ENCODE measurements at places on chromosomes 7 and 10. TPM values are rescaled to one million over a fixed set of nuclear protein-coding genes. Genes with fewer than 3 reads are reported as not detected.
A peak's percentile ranks its signal among the peaks of the same experiment; 100 is the strongest.

DNA sequence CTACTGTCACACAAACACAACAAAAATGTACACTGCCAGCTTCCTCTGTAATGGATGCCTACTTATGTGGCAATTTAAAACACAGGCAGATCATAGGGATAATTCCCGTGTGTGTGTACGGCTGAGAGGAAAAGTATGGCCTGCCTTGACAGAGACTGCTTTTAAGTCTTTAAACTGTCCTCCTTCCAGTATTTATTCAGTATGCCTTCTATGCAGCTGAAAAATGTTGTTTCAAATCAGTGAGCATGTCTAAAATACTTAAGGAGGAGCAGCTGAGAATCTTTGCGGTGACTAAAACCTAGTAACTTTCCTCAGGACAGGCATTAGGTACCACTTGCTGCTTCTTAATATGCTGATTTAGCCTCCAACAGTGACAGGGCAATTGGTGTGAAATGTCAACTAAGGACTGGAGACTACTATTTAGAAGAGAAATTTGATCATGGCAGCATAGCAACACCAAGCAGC is 126.3 kb downstream of the CACNA2D1 start:
- H3K4me3 ChIP-seq, result peak overlapping the region; percentile 48
- no peak for DNase-seq
- H3K4me1 ChIP-seq, result peaks cover 58% of the 10 kb centered on the region
- peak overlapping the region; percentile 85 for H3K27ac ChIP-seq
- no peaks in the 10 kb centered on the region for H3K36me3 ChIP-seq
- no peaks in the 10 kb centered on the region for H3K27me3 ChIP-seq

DNA sequence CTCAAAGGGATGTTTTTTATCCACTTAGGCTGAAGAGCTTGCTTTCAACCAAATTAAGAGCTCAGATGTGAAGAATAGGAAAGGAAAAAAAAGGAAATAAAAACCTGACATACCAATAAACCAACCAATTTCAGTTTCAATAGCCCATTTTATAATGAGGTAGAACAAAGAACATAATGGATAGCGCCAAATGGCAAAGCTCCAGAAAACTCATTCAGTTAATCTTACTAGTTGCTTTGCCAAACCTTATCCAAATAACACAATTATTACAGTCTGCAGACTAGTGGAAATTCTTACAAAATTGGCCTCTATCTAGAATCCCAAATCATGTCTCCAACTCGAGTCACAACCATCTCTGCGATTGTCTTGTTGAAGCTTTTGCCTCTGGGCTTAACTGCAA is 337.0 kb downstream of the CRPPA start:
- H3K4me1 ChIP-seq, result no peaks in the 10 kb centered on the region
- no peak overlapping the region for H3K27ac ChIP-seq
- H3K27me3 ChIP-seq, result no peaks in the 10 kb centered on the region
- H3K4me3 ChIP-seq, result no peak overlapping the region
- no peaks in the 10 kb centered on the region for H3K36me3 ChIP-seq

GRCh38 chr10:114686013-114686412 is 27.9 kb upstream of the ABLIM1 start:
- DNase-seq, result no peak
- peaks cover 1% of the 10 kb centered on the region for H3K27me3 ChIP-seq
- no peaks in the 10 kb centered on the region for H3K36me3 ChIP-seq
- H3K4me1 ChIP-seq, result peaks cover 24% of the 10 kb centered on the region
- H3K4me3 ChIP-seq, result no peak overlapping the region

DNA sequence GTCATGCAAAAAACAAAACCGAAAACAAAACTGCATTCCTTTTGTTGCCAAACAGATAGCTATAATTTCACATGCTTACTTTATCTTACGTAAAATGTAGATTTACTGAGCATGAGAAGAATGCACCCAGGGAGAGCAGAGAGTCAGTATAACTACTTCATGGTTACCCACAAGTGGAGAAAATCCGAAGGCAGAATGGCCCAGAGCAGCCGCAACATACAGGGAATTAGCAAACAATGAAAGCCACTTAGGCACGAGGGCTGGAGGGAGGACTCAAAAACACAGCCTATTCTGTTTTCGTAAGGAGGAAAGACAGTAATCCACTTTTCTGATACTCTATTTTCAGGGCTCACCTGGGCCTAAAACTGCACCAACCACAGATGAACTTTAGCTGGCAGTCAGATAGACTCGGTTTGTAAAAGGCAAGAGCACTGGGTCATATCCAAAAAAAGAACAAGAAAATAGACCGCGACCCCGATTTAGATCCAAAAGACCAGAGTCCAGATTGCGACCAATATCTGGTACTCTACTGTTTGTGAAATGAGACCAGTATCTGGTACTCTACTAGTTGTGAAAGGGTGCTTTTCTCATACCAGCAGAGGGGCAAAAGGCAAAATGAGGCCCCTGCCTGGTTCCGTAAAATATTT is 1.3 kb downstream of the ITPRIP start:
- H3K27ac ChIP-seq, result peak overlapping the region; percentile 97
- no peak for DNase-seq
- H3K27me3 ChIP-seq, result no peaks in the 10 kb centered on the region
- peaks cover 56% of the 10 kb centered on the region for H3K4me1 ChIP-seq
- peak overlapping the region; percentile 89 for H3K4me3 ChIP-seq

- H3K27ac ChIP-seq, result no peak overlapping the region
- H3K36me3 ChIP-seq, result peaks cover 83% of the 10 kb centered on the region
- no peaks in the 10 kb centered on the region for H3K27me3 ChIP-seq
- H3K4me3 ChIP-seq, result no peak overlapping the region
- no peaks in the 10 kb centered on the region for H3K4me1 ChIP-seq
- DNase-seq, result no peak
These were observed 16.0 kb downstream of the NUDT5 start for GRCh38 chr10:12179606-12180170.

GRCh38 chr10:80407812-80408241 is 524 bp upstream of the PRXL2A start:
- H3K27me3 ChIP-seq, result no peaks in the 10 kb centered on the region
- H3K27ac ChIP-seq, result peak overlapping the region; percentile 83
- peak overlapping the region; percentile 95 for H3K4me3 ChIP-seq

- no peaks in the 10 kb centered on the region for H3K27me3 ChIP-seq
- H3K27ac ChIP-seq, result no peak overlapping the region
- no peak for DNase-seq
- H3K4me3 ChIP-seq, result no peak overlapping the region
- H3K36me3 ChIP-seq, result no peaks in the 10 kb centered on the region
These were observed 130.1 kb upstream of the MDFIC start for GRCh38 chr7:114791771-114792170.

DNA sequence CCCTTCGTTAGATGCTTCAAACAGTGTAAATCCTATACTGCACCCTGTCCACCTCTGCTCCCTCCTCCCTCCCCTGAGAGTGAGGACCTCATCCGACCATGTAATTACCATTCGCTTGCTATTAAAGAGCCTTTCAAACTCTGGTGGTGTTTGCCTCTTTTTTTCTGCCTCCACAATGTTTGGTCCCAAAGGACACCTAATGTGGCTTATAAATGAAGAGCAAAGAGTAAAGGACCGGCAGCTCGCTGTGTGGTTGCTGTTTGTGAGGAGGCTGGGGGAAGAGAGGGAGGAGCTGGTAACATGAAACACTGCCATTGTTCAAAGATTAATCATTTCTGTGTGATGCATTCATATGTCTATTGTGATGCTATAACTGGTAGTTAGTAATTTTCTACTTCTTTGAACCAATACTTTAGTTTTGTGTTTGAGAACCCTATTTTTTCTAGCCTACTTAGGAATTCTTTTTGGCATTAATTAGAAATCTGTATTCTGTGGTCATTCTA is 27.9 kb downstream of the MTURN start:
- no peaks in the 10 kb centered on the region for H3K27me3 ChIP-seq
- peaks cover 18% of the 10 kb centered on the region for H3K36me3 ChIP-seq
- no peak overlapping the region for H3K4me3 ChIP-seq
- no peak for DNase-seq

DNA sequence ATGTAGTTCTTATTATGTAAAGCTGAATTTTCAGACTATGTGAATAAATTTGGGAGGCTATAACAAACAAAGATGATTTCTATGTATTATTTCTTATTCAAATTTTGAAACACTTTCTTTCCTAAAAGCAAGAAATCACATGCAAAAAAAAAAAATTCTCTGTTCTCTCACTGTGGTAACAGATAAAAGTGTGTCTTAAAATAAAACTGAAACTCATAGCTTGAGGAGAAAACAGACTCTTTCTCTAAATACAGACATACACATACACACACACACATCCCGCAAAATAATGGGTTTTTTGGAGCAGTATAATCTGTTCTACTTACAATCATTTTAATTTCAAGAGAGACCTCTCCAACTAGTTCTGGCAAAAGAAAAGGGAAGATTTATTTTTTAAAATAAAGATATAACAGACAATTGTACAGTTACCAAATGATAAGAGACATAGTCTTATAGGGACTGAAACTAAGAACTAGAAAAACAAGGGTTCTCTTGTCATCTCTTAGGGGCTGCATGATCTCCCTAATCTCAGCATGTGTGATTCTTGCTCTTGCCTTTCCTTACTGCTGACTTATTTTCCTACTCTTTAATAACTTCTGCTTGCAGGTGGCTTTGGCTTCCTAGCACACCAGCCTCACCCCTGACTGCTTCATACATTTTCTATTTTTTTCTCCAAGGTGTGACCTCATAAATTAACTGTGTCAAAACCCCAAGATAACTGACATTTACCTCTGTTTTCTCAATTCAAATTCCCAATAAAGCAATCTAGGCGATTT is 483.5 kb upstream of the POT1 start:
- H3K36me3 ChIP-seq, result no peaks in the 10 kb centered on the region
- no peak for DNase-seq
- no peaks in the 10 kb centered on the region for H3K27me3 ChIP-seq
- H3K4me3 ChIP-seq, result no peak overlapping the region

GRCh38 chr7:6188389-6188788 is 84.0 kb downstream of the CYTH3 start:
- H3K27ac ChIP-seq, result no peak overlapping the region
- no peaks in the 10 kb centered on the region for H3K27me3 ChIP-seq
- no peak overlapping the region for H3K4me3 ChIP-seq
- DNase-seq, result no peak
- no peaks in the 10 kb centered on the region for H3K4me1 ChIP-seq
- peaks cover 39% of the 10 kb centered on the region for H3K36me3 ChIP-seq

GRCh38 chr10:33963729-33964128 is 629.3 kb upstream of the NRP1 start:
- H3K27ac ChIP-seq, result no peak overlapping the region
- no peaks in the 10 kb centered on the region for H3K27me3 ChIP-seq
- H3K4me3 ChIP-seq, result no peak overlapping the region
- H3K36me3 ChIP-seq, result no peaks in the 10 kb centered on the region
- H3K4me1 ChIP-seq, result no peaks in the 10 kb centered on the region

- no peak overlapping the region for H3K27ac ChIP-seq
- H3K27me3 ChIP-seq, result no peaks in the 10 kb centered on the region
- H3K36me3 ChIP-seq, result no peaks in the 10 kb centered on the region
- DNase-seq, result no peak
- no peaks in the 10 kb centered on the region for H3K4me1 ChIP-seq
These were observed 151.0 kb upstream of the PRSS1 start for GRCh38 chr7:142598297-142598696.

GRCh38 chr7:132213583-132213982 is 362.7 kb downstream of the PLXNA4 start:
- no peaks in the 10 kb centered on the region for H3K4me1 ChIP-seq
- H3K27ac ChIP-seq, result no peak overlapping the region
- DNase-seq, result no peak
- H3K4me3 ChIP-seq, result no peak overlapping the region
- H3K27me3 ChIP-seq, result no peaks in the 10 kb centered on the region
- H3K36me3 ChIP-seq, result no peaks in the 10 kb centered on the region

DNA sequence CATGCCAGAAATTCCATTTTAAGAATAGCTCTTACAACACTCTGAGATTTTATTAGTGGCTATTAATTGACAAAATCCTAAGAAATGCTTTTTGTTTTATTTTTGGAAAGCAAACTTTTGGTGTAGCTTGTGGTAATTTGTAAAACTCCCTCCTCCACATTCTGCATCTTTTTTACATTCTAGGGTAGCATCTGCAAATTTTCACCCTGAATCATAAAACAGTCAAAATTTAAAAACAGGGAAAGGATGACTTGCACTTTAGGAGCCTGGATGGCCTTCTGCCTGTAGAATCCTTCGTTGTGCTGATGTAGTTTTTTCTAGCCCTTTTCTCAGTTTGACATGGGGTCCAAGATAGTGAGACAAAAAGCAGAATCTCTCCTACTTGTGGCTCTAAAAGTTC is 316.1 kb downstream of the ADRA2A start:
- no peak overlapping the region for H3K4me3 ChIP-seq
- no peak for DNase-seq
- no peaks in the 10 kb centered on the region for H3K4me1 ChIP-seq
- H3K36me3 ChIP-seq, result no peaks in the 10 kb centered on the region

DNA sequence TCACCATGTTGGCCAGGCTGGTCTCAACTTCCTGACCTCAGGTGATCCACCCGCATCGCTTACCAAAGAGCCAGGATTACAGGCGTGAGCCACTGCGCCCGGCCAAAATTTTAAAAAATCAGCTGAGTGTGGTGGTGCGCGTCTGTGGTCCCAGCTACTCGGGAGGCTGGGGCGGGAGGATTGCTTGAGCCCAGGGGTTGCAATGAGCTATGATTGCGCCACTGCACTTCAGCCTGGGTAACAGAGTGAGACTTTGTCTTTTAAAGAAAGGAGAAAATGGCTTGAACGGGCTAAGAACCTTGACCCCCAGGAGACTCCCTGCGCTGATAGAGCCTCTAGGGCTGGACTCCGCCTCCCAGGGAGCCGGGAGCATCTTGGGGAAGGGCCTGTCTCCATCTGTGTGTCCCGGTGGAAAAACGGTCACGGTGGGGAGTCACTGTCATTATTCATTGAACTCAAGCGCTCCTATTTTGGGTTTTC is 760 bp upstream of the KCTD7 start:
- DNase-seq, result no peak
- H3K4me1 ChIP-seq, result peaks cover 5% of the 10 kb centered on the region
- H3K27ac ChIP-seq, result peak overlapping the region; percentile 96
- H3K36me3 ChIP-seq, result no peaks in the 10 kb centered on the region
- H3K4me3 ChIP-seq, result peak overlapping the region; percentile 87

Gene PRSS37
- not detected for total RNA-seq

Gene HYAL4
- total RNA-seq, result 0.19 TPM

Gene IL2RA
- 0.13 TPM for total RNA-seq

Gene HELLS
- total RNA-seq, result 0.37 TPM

Gene AKR1C1
- total RNA-seq, result 36.5 TPM

Gene CRYGN
- not detected for total RNA-seq

Gene TCERG1L
- total RNA-seq, result not detected

Gene ANKRD22
- total RNA-seq, result not detected

Gene CALD1
- 25.0 TPM for total RNA-seq

Gene OPALIN
- total RNA-seq, result not detected
